ENCODE measurements at places on chromosomes 3 and 15. TPM values are rescaled to one million over a fixed set of nuclear protein-coding genes. Genes with fewer than 3 reads are reported as not detected.

DNA sequence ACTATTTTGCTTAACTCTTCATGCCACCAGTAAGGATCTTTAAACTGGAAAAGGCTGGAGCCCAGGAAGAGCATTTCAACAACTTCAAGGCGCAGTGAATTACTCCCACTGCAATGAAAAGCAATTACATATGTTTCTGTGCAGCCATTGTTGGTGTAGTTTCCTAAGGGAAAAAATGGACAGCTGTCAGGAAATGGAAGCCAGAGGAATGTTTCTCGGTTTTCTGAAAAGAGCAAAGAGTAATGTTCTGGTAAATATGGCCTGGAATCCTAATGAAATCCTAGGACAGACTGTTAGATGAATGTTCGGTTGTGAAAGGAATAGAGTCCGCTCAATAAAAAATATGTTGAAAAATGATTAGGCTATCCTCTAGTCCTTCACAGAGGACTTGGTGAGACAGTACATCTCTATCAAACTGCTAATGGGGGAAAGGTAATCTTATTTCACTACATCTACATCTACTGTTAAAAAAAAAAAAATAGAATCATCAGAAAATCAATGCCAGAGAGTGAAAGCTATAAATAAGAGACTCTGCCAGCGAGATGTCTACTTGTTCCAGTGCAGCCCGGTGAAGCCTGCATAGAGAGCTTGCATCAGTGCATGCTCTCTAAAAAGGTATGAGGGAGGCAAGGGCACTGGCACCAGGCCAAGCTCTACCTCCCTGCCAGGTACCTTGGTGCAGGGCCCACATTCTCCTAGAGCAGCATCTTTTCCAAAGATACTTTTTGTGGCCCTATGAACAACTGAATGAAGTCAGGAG, 68.2 kb upstream of the TJP1 start:
- peak overlapping the region; percentile 72 for H3K27ac ChIP-seq
- no peak overlapping the region for H3K4me3 ChIP-seq
- no peak for DNase-seq
- peaks cover 28% of the 10 kb centered on the region for H3K4me1 ChIP-seq

GRCh38 chr3:70736009-70736408, 423.6 kb upstream of the MDFIC2 start:
- no peak for DNase-seq
- H3K27ac ChIP-seq, result peak overlapping the region; percentile 77
- no peak overlapping the region for H3K4me3 ChIP-seq
- H3K36me3 ChIP-seq, result no peaks in the 10 kb centered on the region

Gene CLK3
- 43.0 TPM for total RNA-seq

DNA sequence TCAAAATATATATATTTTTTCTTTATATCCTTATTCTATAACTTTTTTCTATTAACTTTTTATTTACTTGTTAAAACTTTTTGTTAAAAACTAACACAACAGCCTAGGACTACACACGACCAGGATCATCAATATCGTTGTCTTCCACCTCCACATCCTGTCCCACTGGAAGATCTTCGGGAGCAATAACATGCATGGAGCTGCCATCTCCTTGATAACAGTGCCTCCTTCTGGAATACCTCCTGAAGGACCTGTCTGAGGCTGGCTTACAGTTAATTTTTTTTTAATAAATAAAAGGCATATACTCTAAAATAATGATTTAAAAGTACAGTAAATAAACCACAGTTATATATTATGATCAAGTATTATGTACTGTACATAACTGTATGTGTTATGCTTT, 58.9 kb downstream of the SFMBT1 start:
- no peak for DNase-seq
- no peak overlapping the region for H3K27ac ChIP-seq
- H3K27me3 ChIP-seq, result no peaks in the 10 kb centered on the region

- H3K4me3 ChIP-seq, result no peak overlapping the region
- no peak for DNase-seq
- no peaks in the 10 kb centered on the region for H3K36me3 ChIP-seq
- peaks cover 3% of the 10 kb centered on the region for H3K4me1 ChIP-seq
- peaks cover 12% of the 10 kb centered on the region for H3K27me3 ChIP-seq
These were observed 93.9 kb upstream of the RASGRF1 start for GRCh38 chr15:79184465-79184892.

Measured in chondrocyte (in vitro differentiated cells).